Right renal pelvis (tissue), 4 donors: ENCODE measurements at places on chromosomes 5 and 9. TPM values are rescaled to one million over a fixed set of nuclear protein-coding genes. Genes with fewer than 3 reads are reported as not detected.
A peak's percentile ranks its signal among the peaks of the same experiment; 100 is the strongest.

The TIMD4 gene
- polyA plus RNA-seq = 0.37 TPM

GRCh38 chr5:177997319-177997670 is 1.3 kb upstream of the PROP1 start:
- no peak for DNase-seq

GRCh38 chr9:124899845-124900244 is 37.9 kb downstream of the ARPC5L start:
- DNase-seq = no peak

GRCh38 chr9:91577633-91578061 is 154.0 kb upstream of the NFIL3 start:
- DNase-seq = no peak

The KCNV2 gene
- not detected for polyA plus RNA-seq

DNA sequence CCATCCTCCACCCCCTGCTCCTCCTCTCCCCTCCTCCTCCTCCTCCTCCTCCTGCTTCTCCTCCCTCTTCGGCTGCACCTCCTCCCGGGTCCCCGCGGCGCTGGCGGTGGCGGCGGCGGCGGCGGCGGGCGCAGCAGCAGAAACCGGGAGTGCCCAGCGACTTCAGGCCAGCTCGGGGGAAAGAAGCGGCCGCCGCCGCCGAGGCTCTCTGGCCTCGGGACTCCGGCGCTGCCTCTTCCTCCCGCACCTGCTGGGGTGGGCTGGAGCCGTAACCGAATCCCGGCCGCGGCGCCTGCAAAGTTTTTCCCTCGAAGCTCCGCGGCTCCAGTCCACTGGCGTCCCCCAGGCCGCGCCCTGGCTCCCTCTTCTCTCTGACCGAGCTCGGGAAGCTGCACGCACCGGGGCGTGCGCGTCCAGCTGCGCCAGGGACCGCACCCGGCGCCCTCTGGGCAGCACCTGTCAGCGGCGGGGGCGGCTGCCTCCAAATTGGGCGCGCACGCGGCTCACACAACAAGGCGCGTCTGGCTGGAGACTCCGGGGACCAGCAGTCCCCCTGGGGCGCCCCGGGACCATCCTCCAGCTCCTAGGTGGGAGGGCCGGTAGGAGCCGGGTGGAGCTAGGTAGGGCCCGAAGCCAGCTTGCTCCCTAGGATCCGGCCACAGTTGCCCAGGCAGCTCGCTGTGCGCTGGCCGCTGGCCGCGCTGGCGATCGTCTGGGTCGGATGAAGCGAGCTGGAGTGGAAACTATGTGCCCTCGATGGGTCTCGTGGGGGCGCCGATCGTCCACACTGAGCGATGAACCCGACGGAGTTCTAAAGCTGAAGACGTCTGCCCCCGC is at the start of gene MCTP1:
Gene MCTP1 (minus strand): TSS at position 523 of the 837 bp plus-strand sequence.
- peak; percentile 29 for DNase-seq

- DNase-seq = no peak
Observed at GRCh38 chr5:149210968-149211490, 60.6 kb upstream of the AFAP1L1 start.

- peak; percentile 23 for DNase-seq
Observed at GRCh38 chr5:14035859-14036503, 91.5 kb upstream of the DNAH5 start.

GRCh38 chr5:174303035-174303434 is 257.5 kb downstream of the NSG2 start:
- no peak for DNase-seq

DNA sequence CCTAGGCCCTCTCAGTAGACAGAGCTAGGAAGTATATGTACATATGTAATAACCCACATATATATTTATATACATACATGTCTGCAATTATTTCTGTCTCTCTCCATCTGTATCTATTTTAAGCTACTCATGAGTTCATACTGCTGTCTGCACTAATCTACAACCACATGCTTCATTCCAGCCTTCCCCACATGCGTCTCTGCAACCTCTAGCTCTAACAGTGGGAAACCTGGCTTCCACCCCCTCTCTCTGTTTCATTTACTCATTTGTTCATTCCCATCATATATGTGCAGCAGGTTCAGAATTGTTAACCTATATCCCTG is 23.3 kb downstream of the DCANP1 start:
- DNase-seq = no peak

The OTULINL gene
- polyA plus RNA-seq = 11.7 TPM

GRCh38 chr9:124045830-124046177 is 34.2 kb downstream of the LHX2 start:
- no peak for DNase-seq

DNA sequence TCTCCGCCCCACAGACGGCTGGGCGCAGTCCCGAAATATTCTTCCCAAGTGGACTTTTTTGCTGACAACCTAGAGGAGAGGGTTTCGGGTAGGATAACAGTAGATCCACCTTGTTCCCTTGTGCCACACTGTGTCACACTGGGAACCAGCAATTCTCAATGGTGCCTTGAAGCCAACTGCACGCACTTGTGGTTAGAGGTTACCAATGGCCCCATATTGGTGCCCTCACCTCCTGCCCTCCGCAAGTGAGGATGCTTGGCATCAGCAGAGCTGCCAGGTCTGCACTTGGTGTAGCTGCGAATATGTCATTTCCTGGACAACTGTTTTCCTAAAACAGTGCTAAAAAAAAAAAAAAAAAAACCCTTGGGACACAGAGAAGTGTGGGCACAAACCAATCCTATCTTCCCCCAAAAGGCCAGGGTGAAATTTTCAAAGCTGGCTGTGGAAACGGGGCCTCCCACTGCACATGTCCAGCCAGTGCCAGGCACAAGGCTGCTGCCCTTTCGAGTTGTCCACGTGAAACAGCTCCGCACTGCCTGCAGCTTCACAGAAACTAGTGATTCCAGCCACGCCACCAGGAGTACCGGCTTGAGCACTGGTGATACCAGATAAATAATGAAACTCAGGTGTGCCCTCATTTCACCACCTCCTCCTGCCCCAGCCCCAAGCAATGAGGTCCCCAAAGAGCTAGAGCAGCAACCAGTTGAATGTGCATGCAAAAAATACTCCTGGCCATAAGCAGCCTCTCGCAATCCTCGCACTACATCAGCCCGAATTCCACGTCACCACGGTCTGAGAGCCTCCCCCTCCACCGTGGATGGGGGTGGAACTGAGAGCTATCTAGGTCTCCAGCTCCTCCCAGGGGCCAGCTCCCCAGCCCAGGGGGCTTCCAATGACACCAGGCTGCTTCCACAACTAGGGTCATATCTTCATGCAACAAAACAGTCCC is 51.2 kb downstream of the USP20 start:
- no peak for DNase-seq

GRCh38 chr9:12826924-12827565 is 52.2 kb downstream of the LURAP1L start:
- no peak for DNase-seq

DNA sequence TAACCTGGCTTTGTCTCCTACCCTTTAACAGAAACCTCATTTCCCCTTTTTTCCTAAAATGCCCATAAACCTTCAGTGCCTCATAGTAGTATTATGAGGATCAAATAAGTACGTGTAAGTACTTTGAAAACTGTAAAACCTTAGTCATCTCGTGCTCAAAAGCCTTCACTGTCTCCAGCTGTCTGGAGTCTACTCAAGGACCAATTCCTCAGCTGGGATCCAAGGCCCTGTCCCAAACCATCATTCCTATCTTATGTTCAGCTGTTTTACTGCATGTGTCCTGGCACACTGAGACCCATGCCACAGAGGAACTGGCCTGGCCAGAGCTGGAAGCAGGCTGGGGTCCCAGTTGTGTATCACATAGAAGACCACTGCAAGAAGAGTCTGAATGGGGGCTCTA is 15.9 kb downstream of the ADAMTSL1 start:
- no peak for DNase-seq

- DNase-seq = no peak
Observed at GRCh38 chr5:142597546-142598337, 88.1 kb downstream of the FGF1 start.

DNA sequence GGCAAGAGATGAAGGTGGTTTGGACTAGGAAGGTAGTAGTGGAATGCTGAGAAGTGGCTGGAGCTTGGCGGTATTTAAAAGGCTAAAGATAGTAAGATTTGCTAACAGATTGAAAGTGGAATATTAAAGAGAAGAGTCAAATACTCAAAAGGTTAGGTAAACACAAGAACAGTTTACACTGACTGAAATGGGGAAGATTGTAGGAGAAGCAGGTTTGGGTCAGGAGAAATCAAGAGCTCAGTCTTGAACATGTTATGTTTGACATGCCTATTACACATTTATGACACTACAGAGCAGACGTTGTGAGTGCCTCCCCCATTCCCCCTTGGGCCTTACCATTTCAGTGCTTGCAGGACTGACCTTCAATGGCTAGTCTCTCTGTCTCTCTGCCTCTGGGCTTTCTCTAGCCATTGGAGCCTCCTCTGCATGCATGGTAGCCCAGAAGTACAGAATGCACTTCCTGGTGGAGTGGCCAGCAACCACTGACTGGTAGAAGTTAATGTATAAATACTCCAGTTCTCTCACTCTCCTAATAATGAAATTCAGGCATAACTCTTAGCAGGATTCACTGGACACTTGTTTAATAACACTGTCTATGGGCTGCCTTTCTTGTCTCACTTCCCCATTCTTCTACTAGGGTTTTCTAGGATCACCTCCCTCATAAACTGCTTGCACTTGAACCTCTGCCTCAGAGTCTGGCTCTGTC is 56.8 kb downstream of the HMGCS1 start:
- no peak for DNase-seq

GRCh38 chr5:24591426-24591825 is 53.4 kb downstream of the CDH10 start:
- no peak for DNase-seq
